NCI-H446 (cell line): ENCODE measurements at places on chromosomes 3 and 15.
A peak's percentile ranks its signal among the peaks of the same experiment; 100 is the strongest.

GRCh38 chr15:57245130-57245529, 131.2 kb upstream of the CGNL1 start:
- no peak for DNase-seq

DNA sequence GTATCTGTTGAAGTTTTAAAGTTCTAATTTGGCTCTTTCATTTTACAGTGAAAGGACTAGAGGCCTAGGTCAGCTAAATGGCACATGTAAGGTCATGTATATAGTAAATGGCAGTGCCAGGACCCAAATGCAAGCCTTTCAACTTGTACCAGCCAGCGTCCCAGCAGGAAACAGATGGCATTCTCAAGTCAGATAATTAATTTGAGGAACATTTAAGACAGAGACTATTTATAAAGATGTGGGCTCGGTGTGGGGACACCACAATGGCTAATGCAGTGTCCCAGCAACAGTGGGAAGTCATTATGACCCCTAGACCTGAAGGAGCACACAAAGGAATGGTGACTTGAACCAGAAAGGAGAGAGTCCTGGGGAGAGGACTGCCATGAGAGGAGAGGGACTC, 6.1 kb downstream of the MINDY4B start:
- no peak for DNase-seq

- DNase-seq = no peak
These were observed 19.8 kb downstream of the RARRES1 start for GRCh38 chr3:158712443-158712842.

DNA sequence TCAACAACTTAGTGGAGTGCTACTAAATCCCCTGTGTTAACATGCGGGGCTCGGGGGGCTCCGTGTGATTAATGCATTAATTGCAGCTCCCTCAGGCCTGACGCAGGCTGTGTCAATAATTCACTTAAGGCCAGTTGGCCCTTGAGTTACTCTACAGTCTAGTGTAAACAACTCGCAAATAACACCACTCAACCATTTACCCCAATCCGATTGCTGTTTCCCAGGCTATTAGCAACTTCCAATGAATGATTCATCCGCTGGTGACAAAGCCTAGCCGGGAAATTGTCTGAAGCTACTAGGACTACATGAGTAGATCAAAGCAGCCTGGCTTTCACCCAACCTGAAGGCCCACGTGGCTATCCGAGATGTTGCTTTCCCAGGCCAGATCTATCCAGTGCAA, 121.3 kb upstream of the SOX14 start:
- no peak for DNase-seq

DNA sequence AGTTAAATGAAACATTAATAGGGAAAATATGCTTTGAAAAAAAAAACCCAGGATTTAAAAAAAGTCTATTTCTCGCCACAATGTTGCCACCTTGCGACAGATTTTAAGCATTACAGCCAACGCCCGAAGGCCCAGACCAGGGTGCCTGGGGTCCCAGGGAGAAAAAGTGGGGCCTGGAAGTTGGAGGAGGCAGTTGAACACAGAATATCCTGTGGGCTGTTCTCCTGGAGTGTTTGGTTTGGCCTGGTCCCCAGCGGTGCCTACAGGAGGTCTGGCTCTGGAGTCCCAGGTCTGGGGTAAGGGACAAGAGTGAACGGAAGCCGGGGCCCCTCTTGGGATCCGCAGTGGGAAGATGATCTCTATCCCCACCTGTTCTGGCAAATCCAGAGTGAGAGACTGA, 3.4 kb downstream of the RNU6-1 start:
- no peak for DNase-seq

DNA sequence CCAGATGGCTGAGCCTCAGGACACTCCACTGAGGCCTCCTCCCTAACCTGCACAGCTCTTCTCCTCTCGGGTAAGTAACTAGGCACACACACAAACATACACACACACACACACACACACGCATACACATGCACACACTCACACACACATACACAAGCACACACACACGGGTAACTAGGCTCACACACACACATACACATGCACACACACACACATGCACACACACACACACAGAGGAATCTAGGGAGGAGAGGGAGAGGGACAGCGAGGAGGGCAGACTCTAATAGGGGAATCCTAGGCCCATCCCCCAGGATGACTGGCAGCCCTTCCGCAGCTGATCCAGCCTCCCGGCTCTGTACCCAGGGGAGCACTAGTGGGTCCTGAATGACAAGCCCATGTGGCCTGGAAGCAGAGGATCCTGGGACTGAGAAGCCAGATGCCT, 177.4 kb upstream of the LINGO1 start:
- DNase-seq = no peak

GRCh38 chr3:158103887-158104327, 2.3 kb downstream of the SHOX2 start:
- no peak for DNase-seq

- no peak for DNase-seq
These were observed 50.0 kb downstream of the RASGRP1 start for GRCh38 chr15:38514601-38515000.

DNA sequence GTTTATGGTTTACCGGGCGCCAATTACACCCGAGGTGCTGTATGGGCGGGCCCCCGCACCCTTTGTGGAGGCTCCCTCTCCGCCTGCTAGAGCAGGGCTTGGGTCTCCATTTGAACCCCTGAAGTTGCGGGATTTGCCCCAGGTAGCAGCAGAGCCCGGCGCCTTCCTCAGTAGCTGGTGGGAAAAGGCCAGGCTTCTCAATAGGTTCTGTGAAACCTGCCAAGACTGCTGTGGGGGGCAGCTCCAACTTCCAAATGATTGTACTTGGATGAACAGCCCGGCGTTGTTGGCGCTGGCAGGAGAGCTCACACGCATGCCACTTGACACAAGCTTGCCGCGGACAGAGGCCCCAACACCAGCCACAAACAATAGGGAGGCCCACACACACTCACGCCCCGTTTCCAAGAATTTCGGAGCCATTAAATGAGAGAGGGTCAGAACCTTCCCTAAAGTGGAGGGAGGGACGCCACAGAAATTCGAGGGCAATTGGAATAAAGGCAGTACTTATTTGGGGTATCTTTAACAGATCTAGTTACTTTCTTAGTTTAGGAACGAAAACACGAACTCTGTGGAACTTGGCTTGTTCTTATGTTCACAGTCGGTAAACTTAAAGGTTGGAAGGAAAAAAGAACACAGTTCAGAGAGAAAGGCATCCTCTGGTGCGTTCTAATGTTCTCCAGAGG, 1.4 kb downstream of the EPHB3 start:
- no peak for DNase-seq

DNA sequence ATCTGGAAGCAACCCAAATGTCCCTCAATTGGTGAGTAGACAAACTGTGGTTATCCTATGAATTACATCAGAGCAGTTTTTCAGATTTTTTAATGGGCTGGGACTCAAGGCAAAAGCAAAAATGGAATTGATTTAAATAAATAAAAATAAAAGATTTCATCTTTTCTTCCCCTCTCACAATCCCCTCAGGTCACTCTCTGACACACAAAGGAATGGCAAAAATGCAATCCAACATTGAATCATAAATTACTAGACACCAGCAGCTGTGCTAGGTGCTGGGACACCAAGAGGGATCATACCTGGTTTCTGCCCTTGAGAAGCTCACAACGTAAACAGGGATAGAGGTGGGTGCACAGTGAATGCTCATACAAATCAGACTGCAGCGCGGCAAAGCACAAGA, 58.8 kb downstream of the CPN2 start:
- DNase-seq = no peak

DNA sequence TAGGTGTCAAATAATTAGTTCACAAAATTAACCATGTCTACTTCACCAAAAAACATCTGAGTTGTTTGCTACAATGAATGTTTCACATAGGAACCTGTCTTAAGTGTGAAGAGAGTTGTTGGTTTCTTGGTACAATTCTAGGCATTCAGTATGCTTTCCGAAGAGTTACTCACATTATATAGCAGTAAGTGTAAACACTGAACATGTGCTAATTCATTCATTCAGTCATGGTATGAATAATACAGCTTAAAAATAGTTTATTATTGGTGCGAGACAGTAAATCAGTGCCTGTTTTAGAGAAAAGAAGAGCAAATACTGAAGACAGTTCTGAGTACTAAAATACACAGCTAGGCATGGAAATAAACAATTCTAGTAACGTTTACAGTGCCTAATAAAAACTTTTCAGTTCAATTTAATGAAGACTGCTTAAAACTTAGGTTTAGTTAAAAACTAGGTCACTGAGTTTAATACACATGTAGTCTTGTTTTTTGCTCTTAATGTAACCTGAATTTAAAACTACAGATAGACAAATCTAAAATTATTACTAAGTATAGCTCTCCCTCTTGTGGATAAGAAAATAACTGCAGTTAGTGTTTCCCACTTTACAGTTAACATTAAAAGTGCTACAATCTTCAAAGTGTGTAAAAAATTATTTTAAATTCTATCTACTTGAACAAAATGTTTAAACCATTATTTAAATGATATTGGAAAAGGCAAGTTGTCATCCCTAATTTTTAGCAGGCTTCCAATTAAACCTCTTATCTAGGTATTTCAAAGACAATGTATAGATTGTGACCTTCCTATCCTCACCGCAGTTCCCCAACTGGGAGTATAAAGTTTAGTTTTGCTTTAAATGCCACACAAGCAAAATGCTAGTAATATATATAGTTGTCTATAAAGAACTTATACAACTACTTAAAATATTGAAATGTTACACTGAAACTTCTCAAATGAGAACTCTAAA, 20.1 kb upstream of the ZCWPW2 start:
- peak; percentile 16 for DNase-seq

GRCh38 chr3:154217671-154218070, 96.5 kb downstream of the ARHGEF26 start:
- DNase-seq = no peak
